ENCODE measurements at places on chromosomes 5 and 9. TPM values are rescaled to one million over a fixed set of nuclear protein-coding genes. Genes with fewer than 3 reads are reported as not detected.

The SLIT3 gene
- 0.84 TPM for polyA plus RNA-seq

The ZFP2 gene
- polyA plus RNA-seq: 1.5 TPM

DNA sequence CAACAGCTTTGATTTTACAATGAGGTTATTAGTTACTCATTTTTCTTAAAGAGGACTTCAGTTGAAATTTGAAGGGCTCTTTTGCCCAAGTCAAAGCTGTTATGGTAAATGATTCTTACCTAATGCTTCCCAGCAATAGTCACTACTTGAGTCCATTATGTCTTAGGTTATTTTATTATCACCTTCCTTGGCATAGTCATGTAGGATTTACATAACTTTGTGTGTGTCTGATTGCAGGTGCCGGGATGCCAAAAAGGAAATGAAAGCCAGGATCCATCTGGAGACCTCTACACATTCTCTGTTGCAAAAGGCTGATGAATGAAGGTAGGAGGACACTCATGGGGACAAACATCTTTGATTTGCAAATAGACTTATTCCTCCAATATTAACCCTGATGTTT, 38.8 kb upstream of the PLPPR1 start:
- DNase-seq: no peak

The TRAF1 gene
- polyA plus RNA-seq: 1.3 TPM

The CCL19 gene
- not detected for polyA plus RNA-seq

DNA sequence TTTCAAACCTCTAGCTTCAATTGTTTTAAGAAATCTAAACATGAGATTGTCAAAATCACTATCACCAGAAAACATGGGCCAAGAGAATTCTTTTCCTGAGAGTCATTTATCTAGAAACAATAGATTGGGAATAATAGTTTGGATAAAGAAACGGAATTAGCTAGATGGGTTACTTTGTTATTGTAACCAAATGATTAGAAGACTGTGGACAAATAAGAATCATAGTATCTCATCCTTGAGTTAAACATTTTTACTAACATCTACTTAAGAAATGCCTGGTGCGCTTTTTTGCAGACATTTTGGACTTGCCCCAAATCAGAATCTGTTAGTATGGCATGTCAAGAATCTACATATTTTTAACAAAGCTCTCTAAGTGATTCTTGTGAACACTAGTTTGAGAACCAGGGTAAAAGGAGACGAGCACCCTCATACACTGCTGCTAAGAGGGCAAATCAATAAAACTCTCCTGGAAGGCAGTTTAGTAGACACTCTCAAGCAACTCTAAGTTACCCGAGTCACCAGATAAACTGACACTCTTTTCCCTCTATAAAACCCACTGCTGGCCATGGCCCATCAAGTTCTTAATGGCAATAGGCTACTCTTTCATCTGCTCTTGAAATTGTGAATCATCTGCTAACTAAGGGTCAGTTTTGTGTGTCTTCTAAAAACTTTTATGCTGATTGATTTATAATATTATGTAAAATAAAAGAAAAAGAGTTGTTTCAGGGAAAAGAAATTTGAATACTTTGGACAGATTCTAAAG, 39.1 kb downstream of the TPD52L3 start:
- no peak for DNase-seq

GRCh38 chr9:130138791-130139190, 33.4 kb upstream of the NCS1 start:
- DNase-seq: peak; percentile 58

The GFPT2 gene
- polyA plus RNA-seq: 2.0 TPM

DNA sequence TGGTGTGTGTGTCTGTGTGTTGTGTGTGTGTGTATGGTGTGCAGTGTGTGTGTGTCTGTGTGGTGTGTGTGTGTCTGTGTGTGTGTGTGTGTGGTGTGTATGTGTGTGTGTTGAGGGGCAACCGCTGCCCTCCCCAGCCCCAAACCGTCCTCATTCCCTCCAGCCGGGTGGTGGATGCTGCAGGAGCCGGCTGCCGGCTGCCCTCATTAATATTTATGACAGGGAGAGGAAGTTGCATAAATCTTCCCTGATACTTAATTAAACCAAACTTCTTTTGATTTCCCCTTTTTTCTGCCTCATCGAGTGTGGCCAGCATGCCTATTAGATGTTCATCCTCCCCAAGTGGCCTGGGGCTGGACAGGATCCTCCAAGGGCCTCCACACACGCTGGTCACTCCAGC, 121.4 kb upstream of the MVB12B start:
- no peak for DNase-seq

- no peak for DNase-seq
Observed at GRCh38 chr5:127671218-127671617, 22.3 kb downstream of the CTXN3 start.

GRCh38 chr5:136594416-136594815, 229.1 kb upstream of the TRPC7 start:
- DNase-seq: no peak

The IFNA13 gene
- not detected for polyA plus RNA-seq

The FABP6 gene
- polyA plus RNA-seq: not detected

- DNase-seq: no peak
Observed at GRCh38 chr5:21152611-21153010, 1164.6 kb upstream of the CDH18 start.

The SMIM33 gene
- not detected for polyA plus RNA-seq

GRCh38 chr9:90095682-90096081, 490.9 kb downstream of the GADD45G start:
- DNase-seq: no peak

GRCh38 chr5:10856683-10857337, 95.8 kb upstream of the DAP start:
- DNase-seq: peak; percentile 17

DNA sequence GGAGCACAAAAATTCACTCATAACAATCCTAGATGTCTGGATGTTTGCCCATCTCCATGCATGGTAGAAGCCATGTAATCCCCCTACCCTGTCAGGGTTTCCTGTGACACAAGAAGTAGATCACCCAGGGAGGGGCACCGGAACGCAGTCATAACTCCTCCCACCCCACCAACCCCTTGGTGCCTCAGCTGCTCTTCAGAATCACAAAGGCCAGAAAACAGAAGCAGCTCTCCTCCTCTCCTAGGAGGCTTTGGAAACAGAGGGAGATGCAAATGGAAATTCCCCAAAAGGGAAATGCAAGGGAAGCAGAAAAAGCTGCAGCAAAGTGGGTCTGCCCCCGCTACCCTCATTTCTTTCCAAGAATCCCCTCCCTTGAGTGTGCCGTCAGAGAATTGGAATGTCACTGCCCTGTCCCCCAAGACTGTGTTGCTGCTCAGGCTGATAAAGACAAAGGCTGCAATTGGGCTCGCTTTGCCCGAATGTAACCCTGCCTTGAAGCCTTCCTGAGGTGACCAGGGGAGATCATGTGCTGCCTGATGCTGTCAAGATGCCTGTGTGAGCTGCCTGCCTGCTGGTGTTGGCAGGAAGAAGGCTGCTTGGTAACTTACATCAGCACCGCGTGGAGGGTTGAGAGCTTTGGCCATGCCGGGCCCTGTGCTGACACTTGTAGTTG, 65.5 kb upstream of the ABCA1 start:
- peak; percentile 86 for DNase-seq

The PCDHB14 gene
- polyA plus RNA-seq: 0.20 TPM

- DNase-seq: no peak
Observed at GRCh38 chr5:52709167-52709925, 78.4 kb upstream of the ITGA1 start.

GRCh38 chr5:57816108-57816507, 333.5 kb upstream of the ACTBL2 start:
- DNase-seq: no peak

The DMGDH gene
- 0.80 TPM for polyA plus RNA-seq

DNA sequence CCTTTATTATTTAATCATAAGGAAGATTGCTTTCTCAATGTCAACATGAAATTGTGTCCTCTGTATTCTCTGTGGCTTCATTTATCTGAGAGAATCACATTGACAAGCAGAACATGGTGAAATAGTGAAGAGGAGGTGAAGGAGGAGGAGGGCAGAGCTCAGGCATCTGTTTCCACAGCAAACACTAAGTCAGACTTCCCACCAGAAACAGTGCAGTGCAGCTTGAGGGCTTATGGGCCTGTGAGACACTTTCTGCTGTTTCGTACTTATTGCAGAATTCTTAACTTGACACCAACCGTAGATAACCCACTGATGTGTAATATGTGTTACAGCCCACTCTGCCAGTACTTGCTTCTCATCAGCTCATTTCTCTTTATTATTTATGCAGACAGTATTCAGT, 386.3 kb downstream of the DIRAS2 start:
- DNase-seq: no peak

- DNase-seq: no peak
Observed at GRCh38 chr9:5793812-5794211, 39.1 kb downstream of the ERMP1 start.

DNA sequence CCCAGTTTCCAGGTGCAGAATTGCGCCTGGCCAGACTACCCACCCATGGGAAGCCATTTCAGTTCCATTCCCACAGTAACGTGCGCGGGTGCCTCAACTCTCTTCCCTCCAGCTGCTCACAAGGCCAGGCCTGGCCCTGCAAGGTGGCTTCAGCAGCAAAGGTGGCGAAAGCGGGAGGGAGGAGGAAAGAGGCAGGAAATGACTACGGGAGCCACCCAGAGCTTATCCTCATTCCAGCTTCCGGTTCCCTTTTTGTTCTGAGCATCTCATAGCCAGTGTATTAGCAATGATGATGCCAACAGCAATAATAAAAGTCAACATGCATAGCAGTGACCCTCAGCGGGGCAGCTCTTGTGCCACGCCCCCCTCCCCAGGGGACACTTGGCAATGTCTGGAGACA, 101.5 kb upstream of the BOD1 start:
- DNase-seq: no peak

The DOLK gene
- 6.2 TPM for polyA plus RNA-seq

The OTP gene
- not detected for polyA plus RNA-seq

The DNM1 gene
- 2.4 TPM for polyA plus RNA-seq

The UBTD2 gene
- 8.6 TPM for polyA plus RNA-seq

The RNF183 gene
- 0.05 TPM for polyA plus RNA-seq

The PTPDC1 gene
- polyA plus RNA-seq: 3.6 TPM

DNA sequence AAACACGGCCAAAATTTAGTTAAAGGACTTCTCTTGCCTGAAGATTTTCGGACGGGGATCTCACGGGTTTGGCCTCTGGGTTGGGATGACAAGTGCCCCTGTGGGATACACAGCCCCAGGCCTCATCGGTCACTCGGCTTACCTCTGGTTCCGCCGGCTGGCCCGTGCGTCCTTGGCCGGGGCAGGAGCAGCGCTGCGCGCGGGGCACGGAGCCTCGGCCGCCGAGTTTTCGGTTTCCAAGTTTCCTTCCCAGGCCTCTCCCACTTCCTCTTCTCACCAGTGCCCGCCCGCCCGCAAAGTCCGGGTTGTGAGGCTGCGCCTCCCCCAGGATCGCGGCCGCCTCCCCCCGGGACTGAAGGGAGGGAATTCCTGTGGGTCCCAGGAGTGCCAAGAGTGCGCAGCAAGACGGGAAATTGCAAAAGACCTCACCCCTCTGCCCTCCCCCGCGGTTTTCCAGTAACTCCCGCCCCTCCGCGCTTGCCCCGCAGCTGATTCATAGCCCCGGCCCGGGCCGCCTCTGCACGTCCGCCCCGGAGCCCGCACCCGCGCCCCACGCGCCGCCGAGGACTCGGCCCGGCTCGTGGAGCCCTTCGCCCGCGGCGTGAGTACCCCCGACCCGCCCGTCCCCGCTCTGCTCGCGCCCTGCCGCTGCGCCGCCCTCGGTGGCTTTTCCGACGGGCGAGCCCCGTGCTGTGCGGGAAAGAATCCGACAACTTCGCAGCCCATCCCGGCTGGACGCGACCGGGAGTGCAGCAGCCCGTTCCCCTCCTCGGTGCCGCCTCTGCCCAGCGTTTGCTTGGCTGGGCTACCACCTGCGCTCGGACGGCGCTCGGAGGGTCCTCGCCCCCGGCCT, at the start of gene OSMR:
Gene OSMR (plus strand): TSS at position 487 of the 853 bp plus-strand sequence. CDS start 23,033 bp downstream, outside the sequence.
- peak; percentile 94 for DNase-seq

GRCh38 chr9:68498816-68499215, 41.9 kb downstream of the TMEM252 start:
- no peak for DNase-seq

DNA sequence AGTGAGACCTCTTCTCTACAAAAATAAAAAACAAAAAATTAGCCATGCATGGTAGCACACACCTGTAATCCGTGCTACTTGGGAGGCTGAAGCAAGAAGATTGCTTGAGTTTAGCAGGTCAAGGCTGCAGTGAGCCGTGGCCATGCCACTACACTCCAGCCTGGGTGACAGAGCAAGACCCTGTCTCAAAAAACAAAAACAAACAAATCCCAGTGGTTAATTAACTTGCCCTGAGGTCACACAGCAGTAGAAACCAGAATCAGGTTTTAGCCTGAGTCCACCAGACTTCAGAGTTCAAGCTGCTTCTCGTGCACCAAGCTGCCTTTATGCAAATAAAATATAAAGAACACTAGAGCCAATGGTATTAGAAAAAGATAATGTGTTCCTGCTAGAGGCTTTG, 169.7 kb downstream of the GOLPH3 start:
- no peak for DNase-seq

- no peak for DNase-seq
Observed at GRCh38 chr9:76311537-76311936, 82.7 kb downstream of the RFK start.

The PCDHGA12 gene
- polyA plus RNA-seq: 0.38 TPM

- no peak for DNase-seq
Observed at GRCh38 chr5:60522292-60522905, 177.6 kb downstream of the DEPDC1B start.

DNA sequence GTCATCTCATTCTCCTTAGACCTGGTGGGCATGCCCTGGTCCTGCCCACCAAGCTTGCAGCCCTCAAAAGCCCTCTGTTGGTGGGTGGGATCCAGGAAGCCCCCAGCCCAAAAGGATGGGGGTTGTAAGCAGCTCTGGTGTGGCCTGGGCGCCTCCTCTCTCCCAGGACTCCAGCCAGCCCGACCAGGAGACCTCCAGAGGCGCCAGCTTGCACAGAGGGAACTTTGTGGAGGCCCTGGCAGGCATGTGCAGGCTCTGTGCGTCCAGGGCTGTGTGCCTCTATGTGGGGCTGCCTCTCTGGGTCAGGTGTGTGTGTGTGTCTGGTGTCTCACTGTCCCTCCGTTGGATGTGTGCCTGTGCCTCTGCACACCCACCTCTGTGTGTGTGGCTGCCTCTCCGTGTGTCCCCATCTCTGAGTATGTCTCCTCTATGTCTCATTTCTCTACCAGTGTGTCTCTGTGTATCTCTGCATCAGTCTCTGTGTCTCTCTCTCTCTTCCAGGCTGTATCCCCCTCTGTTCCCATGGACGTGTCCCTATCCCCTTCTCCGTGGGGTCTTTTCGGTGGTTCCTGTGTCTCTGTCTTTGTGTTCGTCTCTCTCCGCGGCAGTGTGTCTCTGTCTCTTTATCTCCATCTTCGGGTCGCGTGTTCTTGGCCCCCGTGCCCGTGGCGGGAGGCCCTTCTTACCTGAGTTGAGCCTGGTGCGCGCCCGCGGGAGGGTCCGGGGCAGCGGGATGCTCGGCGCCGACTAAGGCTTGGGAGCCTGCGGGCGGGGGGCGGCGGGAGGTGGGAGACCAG, 501 bp downstream of the ENHO start:
- DNase-seq: no peak

The CDKN2A gene
- not detected for polyA plus RNA-seq

GRCh38 chr5:2156358-2157059, 273.8 kb upstream of the IRX4 start:
- no peak for DNase-seq

The FOXD4L6 gene
- polyA plus RNA-seq: 0.03 TPM

The CDO1 gene
- polyA plus RNA-seq: 4.6 TPM

DNA sequence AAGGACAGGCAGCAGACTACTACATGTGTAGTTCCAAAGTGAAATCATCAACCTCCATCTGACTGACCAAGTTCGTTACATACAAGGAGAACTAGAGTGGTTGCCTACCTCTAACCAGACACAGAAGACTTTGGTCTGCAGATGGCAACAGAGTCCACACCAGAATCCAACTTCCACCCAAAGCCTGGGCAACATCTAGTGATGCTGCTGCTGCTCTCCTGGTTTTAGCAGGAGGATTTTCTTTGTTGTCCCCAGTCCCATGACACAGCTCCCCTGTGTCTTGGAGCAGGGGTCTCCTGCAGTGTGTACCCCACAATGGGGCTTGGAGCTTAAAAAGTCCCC, 46.4 kb upstream of the APC start:
- DNase-seq: no peak

All from psoas muscle (tissue), 8 donors.